ENCODE measurements at places on chromosomes 2 and 18.

DNA sequence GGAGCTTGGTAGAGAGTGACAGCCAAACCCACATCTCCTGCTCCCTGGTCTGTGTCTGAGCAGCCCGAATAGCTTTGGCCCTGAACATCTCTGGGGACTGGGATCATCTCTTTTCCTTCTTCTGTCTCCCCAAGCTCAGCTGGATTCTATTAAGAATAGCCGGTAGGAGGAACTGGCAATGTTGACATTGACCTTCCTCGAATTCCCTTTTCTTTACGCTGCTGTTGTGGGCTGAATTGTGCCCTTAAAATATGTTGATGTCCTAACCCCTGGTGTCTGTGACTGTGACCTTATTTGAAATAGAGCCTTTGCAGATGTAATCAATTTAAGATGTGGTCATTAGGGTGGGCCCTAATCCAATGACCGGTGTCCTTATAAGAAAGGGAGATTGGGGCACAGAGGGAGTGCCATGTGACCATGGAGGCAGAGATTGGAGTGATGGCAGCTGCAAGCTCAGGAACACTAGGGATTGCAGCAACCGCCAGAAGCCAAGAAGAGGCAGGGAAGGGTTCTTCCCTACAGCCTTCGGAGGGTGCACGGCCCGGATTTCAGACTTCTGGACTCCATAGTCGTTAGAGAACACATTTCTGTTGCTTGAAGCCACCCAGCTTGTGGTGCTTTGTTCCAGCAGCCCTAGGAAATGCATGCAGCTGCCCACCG is 5.8 kb upstream of the SFTPB start:
- DNase-seq, result no peak

DNA sequence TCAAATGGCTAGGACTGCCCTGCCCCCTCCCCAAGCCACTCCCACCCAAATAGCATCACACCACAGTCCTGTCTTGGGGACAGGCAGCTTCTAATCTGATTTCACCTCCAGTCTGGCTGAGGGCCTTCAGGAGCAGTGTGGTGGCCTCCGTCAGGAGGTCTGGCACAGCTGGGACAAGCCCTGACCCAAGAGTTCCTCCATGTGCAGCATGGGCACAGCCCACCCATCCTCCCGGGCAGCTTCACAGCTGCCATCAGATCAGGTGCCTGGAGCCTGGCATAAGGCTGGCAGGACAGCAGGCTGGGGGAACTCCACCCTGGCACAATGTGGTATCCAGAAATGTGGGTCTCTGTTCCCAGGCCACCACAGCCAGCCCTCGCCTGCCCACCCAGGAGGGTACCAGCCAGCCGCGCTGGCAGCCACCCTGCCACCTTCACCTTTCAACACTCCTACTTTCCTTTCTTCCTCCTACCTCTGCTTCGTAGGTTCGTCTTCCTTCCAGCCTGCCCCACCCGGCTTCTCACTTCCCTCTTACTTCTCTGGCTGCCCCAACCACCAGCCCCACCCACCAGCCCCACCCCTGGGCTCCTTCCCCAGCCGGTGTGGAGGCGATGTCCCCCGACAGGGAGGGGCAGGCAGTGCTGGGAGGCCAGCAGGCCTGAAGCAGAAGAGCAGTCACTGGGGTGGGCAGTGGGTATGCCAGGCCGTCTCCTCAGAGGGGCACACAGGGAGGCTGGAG is at the start of gene CAPG:
Gene CAPG, minus strand, starts transcription at position 522 of the 739 bp plus-strand sequence. CDS start 8,221 bp downstream, outside the sequence.
- DNase-seq, result no peak

GRCh38 chr18:2169656-2170055 is 401.6 kb downstream of the METTL4 start:
- no peak for DNase-seq

GRCh38 chr2:171858397-171858958 is 35.6 kb downstream of the SLC25A12 start:
- no peak for DNase-seq

DNA sequence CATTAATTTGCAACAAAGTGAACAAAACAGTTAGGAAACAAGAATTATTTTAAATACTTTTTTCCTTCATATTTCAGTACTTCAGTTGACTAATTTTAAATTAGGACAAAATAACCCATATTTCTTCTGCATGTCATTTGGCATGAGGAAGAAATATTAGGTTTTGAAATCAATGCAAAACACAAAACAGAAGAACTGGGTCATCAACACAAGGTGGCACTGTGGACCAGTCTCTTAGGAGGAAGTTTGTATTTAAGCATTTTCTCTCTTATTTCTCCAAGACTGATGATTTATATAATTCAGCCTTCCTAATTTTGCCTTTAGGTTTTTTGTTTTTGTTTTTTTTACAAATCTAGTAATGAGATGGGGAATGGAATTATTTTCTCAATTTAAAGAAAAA is 352.8 kb upstream of the KCNH7 start:
- DNase-seq, result peak; percentile 49

GRCh38 chr2:235793163-235793752 is 299.4 kb downstream of the AGAP1 start:
- DNase-seq, result peak; percentile 15

DNA sequence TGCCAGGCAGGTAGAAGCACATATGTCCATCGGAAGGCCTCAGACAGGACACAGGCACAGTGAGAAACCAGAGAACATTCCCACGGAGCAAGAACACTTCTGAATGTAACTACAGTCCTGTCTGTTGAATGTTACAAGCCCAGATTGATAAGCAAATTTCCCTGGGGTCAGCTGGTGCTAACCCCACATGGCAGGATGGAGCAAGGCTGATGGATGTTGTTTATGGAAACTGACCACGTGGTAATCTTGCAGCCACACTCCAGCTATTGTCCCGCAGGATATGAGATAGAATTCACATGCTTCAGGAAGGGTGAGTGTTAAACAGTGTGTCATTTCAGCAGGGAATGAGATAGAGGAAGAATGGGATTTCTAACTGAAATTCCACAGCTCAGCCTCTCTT is 138.8 kb upstream of the COPS8 start:
- DNase-seq, result peak; percentile 90

GRCh38 chr2:235614900-235615712 is 121.3 kb downstream of the AGAP1 start:
- DNase-seq, result peak; percentile 67

- DNase-seq, result peak; percentile 57
These were observed 172.7 kb upstream of the SERPINE2 start for GRCh38 chr2:224211791-224212190.

DNA sequence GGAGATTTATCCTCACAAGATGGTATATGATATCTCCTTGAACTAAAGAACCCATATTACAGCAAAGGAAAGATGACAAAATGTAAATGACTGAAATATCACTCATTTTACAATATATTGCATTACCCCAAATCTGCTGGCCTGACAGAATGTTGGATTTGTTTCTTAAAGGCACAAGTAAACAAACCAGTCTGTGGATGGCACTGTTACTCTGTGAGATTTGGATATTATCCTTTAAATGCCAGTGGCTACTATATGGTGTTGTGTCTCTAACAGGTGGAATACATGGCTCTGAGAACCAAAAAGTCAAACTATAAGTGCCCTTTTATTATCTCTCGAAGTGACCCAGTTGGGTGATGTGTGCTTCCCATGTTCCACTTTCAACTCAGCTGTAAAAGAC is 125.7 kb downstream of the PDE1A start:
- peak; percentile 66 for DNase-seq

- DNase-seq, result no peak
These were observed 304.0 kb downstream of the IRS1 start for GRCh38 chr2:226495466-226496272.

- peak; percentile 50 for DNase-seq
These were observed 587 bp upstream of the TANK start for GRCh38 chr2:161159456-161160225.

GRCh38 chr2:212949786-212950185 is 201.6 kb downstream of the IKZF2 start:
- DNase-seq, result no peak

- no peak for DNase-seq
These were observed 258.9 kb upstream of the CXCR4 start for GRCh38 chr2:136376798-136377211.

DNA sequence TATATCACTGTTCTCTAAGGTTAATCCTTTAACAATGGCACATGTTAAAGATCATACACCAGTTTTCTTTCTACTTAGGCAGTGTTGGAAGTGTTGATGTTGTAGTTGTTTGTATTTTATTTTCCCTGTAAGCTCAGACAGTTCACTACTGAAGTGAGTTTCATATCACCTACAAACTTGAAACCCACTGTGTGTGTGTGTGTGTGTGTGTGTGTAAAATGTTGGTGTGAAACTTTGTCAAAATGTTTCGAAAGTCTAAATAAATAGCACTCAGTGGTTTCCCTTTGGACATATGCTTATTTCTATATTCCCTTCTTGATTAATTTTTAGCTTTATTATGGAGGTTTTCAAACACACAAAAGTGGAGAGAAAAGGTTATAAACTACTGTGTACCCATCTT is 79.8 kb upstream of the CAVIN2 start:
- DNase-seq, result no peak

GRCh38 chr2:149679286-149679685 is 91.7 kb upstream of the MMADHC start:
- DNase-seq, result peak; percentile 98

- no peak for DNase-seq
These were observed 115.2 kb upstream of the EPAS1 start for GRCh38 chr2:46181789-46182530.

DNA sequence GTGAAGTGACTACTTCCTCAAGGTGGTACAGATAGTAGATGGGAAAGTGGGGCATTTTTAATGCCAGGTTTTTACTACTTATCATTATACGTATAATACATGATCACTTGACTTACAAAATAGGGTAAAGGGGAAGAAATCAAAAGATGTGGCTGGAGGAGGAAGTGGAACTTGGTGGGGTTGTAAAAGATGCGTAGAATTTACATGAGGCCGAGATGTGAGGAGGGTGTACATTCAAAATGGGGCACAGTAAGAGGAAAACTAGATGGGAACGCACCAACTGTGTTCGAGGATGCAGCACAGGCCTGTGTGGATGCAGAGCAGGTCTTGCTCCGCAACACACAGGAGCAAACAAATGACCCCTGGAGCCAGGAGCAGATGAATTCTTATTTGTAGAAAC is 403.3 kb downstream of the TXNL1 start:
- DNase-seq, result no peak

GRCh38 chr18:61602836-61603235 is 269.6 kb downstream of the CDH20 start:
- no peak for DNase-seq

DNA sequence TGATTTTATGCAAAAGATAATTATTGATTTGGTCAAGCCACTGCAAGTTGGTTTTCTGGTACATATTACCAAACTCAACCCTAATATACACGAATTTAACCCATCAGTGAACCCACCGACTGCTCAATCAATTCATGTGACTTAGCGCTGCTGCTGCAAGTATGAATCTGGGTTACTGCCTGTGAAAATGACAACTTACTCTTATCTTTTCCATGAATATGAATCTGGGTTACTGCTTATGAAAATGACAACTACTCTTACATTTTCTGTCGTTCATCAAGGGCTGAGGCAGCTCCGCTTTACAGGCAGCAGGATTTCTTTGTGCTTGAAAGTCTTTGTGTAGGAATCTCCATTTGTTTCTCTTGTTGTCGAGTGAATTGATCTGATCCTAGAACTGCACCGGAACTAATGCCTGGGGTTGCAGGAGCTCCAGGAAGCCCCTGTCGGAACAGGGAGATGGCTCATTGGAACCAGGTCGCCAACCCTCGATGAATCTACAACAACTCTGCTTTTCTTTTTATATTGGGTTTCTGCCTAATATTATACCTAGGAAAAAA is 22.1 kb upstream of the ALKAL2 start:
- DNase-seq, result no peak

- no peak for DNase-seq
These were observed 168.2 kb downstream of the ZEB2 start for GRCh38 chr2:144351687-144352086.

GRCh38 chr2:197232010-197232409 is 78.6 kb downstream of the ANKRD44 start:
- DNase-seq, result no peak

GRCh38 chr18:23970161-23971096 is 44.1 kb upstream of the TTC39C start:
- no peak for DNase-seq

DNA sequence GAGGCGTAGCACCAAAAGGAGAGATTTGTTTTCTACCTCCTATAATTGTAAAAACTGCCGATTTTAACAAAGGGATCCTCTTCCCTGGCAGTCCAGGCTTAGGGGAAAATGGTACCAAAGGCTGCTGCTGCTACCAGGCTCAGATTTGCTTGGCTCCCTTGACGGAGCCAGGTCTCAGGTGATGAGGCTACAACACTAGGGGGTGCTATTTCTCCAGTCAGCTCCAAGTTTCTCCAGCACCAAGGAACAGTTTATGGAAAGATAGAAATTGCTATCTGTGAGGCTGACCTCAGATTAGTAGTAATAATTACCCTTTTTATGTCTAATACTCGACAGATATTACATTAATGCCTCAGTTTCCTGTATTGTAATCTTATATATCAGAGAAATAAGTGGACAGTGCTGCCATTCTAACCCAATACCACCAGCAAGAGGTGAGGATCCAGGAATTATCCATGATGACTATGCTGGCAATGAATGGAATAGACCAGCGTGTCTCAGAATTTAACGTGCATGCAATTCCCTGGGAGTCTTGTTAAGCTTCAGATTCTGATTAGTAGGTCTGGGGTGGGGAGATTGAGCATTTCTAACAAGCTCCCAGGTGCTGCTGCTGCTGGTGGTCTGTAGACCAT is 111.3 kb downstream of the ESCO1 start:
- peak; percentile 55 for DNase-seq

DNA sequence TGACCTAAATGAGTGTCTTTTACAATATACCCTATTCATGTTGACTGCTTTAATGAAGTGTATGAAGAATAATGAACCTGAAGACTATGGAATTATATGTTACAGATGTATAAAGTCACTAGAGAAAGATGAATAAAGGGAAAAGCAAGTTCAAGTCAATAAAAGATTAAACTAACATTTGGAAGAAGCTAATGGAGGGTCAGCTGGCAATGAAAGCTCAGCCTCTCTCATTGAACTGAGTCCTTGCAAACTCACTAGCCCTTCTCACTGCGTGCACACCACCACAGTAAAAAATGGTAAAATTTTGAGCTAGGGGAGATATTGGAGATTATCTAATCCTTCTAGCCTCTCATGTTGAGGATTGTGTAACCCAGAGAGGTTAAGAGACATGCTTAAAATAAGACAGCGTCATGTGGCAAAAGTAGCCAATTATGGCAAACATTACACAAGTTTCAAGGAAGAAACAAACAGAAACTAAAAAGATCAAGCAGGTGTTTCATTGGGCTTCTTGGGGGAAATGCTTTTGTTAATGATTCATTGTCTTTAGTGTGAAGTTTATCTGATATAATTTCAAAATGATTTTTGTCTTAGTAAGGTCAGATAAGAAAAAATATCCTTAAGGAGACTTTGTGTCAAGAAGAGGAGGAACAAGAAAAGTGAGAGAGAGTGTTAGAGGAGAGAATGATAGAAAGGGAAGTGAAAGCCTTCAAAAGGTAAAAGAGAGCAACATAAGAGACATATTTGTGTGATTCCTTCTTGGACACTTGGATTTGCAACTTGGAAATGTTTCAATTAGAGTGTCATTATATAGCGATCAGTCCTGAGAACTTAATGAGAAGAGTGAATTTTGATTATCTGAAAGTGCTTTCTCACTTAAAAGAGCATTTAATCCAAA is 893.7 kb upstream of the FAM98A start:
- DNase-seq, result no peak

- no peak for DNase-seq
These were observed 143.9 kb downstream of the ESCO1 start for GRCh38 chr18:21456428-21457178.
